Stimulated activated CD8-positive, alpha-beta memory T cell treated with anti-CD3 and anti-CD28 coated beads, Interleukin-2, amount 100 ng/mL, for 1 hour (primary cell): ENCODE measurements at places on chromosomes 7 and 10.

DNA sequence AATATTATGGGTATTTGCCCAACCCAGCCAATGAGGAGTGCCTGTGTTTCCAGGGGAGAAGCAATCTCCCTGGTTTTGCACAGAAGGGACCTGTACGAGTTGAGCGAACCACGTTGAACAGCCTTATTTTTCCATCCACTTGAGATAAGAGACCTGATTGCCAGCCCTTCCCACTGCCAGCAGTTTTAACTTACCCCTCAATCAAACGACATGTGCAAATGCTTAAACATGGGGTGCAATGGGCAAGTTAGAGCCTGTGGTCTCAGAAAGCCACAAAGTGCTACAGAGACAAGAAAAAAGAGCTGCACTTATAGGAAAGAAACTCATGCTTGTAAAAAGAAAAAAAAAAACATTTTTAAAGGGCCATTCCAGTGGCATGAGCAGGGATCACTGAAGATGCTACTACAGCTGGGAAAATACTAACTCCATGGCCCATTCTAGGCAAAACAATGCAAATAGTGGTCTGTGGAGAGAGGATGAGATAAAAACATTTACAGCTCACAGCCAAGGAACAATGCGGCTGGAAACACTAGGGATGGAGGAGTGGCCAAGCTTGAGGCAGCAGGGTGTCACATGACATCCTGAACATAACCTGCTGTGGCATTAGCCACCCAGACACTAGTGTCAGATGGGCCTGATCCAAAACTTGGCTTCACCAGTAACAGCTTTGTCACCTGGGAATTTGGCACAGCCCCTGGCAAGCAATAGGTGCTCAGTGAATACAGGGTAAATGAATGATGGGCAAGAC is 162.8 kb downstream of the ELMO1 start:
- no peak for DNase-seq

DNA sequence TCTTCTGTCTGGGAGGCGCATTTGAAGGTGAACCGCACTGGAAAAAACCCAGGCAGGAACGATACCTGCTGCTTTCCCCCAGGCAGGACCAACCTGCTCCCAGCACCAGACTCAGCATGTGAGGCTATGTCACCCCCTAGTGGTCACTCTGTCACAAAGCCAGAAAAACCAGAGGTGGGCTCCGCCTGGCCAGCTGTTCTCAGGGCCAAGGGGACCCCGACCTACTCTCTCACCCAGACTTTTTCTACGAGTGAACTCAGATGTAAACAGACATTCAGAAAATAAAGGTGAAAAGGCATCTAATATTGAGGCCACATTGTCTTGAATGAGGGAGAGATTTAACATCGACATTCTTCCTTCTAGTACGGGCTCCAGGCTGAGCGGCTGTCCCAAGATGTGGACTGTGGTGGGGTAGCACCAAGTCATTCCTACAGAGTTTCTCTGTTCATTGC is 117.3 kb downstream of the PRKAG2 start:
- DNase-seq, result no peak

- DNase-seq, result no peak
Observed at GRCh38 chr10:88131511-88132139, 268.2 kb downstream of the PTEN start.

DNA sequence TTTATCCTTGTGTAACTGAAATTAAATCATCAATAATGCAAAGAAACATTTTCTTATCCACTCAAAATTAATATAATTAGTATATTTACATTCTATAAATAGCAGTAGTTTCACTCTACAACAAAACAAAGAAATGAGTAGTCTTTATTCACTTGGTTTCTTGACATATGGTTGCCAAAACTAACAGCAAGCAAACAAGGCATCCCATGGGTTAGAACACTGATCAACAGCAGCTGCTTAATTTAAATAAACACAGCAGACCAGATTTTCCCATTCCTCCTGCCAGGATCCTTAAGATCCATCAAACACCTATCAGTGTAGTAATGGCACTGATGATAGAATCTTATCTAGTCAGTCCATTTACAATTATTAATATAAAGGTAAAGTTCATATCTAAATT is 22.1 kb downstream of the NCAPG2 start:
- no peak for DNase-seq

GRCh38 chr7:57432583-57432982 is 17.4 kb upstream of the ZNF716 start:
- no peak for DNase-seq

GRCh38 chr7:95246831-95247370 is 77.4 kb downstream of the PON1 start:
- DNase-seq, result no peak
